ENCODE measurements at places on chromosomes 2 and 18. TPM values are rescaled to one million over a fixed set of nuclear protein-coding genes. Genes with fewer than 3 reads are reported as not detected.

CRYGC gene
- not detected for total RNA-seq

DSG4 gene
- total RNA-seq, result not detected

UGT1A4 gene
- total RNA-seq, result not detected

CCDC141 gene
- not detected for total RNA-seq

DNA sequence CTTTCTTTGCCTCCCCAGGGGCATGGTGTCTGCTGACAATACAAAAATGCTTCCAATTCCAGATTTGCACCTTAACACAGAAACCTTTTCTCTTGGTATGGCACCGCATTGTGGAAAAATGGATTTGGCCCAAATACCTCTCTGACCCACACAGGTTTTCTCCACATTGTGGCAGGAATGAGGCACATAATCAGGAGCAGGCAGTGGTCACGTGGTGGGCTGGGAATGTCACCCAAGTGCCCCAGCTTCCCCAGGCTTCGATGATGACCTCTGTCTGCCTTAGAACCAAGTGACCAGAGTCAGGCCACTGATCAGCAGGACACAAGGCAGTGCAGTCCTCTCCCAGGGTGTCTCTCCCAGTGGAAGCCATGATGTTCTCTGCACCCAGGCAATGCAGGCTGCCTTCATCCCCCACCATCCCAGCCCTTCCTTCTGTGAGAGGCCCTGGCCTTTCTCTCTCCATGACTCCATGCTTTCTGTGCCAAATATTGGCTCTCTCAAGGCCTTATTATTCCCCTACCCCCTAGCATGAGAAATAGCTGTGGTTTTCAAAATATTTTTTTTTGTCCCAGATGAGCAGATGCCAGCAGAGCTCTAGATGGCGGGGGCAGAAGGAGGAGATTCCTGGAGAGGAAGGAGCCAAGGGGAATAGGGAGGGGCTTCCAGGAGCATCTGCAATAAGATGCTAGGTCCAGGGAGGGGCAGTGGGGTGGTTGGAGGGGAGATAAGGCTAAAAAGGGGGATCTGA lies 198.9 kb downstream of the ACKR3 start:
- DNase-seq, result peak; percentile 81

DNA sequence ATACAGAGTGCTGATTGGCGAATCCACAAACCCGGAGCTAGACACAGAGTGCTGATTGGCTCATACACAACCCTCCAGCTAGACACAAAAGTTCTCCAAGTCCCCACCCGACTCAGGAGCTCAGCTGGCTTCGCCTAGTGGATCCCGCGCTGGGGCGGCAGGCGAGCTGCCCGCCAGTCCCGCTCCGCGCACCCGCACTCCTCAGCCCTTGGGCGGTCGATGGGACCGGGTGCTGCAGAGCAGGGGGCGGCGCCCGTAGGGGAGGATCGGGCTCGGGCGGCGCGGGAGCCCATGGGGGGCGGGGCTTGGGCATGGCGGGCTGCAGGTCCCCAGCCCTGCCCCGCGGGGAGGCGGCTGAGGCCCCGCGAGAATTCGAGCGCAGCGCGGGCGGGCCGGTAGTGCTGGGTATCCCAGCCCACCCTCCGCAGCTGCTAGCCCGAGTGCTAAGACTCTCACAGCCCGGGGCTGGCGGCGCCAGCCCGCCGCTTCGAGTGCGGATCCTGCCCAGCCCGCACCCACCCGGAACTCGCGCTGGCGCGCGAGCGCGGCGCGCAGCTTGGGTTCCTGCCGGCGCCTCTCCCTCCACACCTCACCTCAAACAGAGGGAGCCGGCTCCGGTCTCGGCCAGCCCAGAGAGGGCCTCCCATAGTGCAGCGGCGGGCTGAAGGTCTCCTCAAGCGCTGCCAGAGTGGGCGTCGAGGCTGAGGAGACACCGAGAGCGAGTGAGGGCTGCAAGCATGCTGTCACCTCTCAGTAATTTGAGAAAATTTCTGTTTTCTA lies 75.5 kb upstream of the ATP5MC3 start:
- DNase-seq, result no peak

DNA sequence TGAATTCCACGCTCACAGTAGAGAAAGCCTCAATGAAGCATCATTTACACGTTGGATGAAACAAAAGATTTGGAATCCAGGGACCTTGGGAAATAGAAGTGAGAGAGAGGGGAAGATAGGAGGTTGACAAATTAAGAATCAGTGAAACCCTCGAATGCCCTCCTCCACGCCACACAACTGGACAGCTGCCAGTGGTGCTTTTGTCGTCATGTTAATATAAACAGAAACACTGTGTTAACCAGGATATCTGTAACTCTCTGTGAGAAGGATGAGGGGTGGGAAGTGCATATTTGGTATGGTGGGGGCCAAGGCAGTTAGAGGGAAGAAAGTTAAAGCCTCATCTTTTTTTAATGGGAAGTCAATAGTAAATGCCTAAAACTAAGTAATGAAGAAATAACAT lies 108.7 kb downstream of the GFPT1 start:
- no peak for DNase-seq

DNA sequence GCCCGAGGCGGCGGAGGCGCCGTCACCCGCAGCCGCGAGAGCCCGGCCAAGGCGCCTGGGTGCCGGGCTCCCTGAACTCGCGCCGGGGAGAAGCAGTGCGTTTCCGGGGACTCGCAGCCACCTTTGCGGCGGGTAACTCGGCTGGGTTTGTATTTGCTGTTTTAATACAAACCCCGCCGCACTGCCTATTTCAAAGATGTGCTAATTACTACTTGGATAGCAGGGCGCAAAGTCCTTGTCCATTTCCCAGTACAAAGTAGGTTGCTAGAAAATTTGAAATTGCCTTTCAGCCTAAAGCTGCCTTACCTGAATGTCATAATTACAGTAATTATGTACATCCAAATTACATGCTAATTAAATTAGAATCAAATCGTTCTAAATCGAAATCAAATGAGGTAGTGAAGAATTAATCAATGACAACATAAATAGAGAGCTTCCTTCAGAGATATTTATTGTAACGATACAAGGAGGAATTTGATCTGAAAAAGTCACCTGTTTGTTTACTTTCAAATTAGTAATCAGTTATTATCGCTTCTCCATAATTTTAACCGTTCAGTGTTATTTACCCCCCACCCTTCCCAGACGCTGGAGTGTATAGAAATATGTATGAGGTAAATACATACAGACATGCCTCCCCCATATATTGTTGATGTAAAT lies 8.1 kb downstream of the SP9 start:
- DNase-seq, result no peak

DNA sequence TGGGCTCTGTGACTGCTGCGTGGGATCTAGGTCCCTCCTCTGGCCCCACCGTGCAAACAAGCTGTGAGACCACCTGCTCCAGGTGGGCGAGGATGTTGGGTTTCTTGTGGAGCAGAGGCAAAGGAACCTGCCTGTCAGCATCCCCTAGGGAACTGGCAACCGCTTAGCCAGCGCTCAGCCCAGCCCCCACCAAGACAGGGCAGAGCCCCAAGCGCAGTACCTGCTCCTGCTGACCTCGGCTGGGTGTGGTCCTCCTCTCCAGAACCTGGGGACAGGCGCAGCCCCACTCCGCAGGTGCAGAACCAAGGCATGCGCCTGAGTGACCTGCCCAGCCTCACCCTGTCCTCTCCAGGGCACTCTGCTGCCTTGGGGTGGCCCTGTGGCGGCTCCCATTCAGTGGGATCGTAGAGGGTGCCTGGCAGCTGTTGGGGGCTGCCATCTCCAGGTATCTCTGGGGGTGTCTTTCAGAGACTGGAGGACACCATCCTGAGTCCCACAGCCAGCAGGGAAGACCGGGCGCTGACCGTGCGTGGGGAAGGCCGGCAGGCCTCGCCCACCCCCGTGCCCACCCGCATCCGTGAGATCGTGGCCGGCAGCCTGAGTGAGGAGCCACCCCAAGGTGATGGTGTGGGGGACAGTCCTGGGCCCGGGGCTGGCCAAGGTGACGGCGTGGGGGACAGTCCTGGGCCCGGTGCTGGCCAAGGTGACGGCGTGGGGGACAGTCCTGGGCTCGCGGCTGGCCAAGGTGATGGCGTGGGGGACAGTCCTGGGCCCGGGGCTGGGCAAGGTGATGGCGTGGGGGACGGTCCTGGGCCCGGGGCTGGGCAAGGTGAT lies 12.3 kb downstream of the CROCC2 start:
- no peak for DNase-seq
